DMS79 treated with DMSO at 0.1 percent for 48 hours (cell line): ENCODE measurements at places on chromosomes 2 and 18.
A peak's percentile ranks its signal among the peaks of the same experiment; 100 is the strongest.

GRCh38 chr2:100350661-100351185, 28.4 kb upstream of the LONRF2 start:
- peak; percentile 85 for DNase-seq

- DNase-seq = no peak
These were observed 265.5 kb downstream of the RPRM start for GRCh38 chr2:153213022-153213421.

GRCh38 chr2:25587361-25587760, 86.0 kb downstream of the DTNB start:
- no peak for DNase-seq

DNA sequence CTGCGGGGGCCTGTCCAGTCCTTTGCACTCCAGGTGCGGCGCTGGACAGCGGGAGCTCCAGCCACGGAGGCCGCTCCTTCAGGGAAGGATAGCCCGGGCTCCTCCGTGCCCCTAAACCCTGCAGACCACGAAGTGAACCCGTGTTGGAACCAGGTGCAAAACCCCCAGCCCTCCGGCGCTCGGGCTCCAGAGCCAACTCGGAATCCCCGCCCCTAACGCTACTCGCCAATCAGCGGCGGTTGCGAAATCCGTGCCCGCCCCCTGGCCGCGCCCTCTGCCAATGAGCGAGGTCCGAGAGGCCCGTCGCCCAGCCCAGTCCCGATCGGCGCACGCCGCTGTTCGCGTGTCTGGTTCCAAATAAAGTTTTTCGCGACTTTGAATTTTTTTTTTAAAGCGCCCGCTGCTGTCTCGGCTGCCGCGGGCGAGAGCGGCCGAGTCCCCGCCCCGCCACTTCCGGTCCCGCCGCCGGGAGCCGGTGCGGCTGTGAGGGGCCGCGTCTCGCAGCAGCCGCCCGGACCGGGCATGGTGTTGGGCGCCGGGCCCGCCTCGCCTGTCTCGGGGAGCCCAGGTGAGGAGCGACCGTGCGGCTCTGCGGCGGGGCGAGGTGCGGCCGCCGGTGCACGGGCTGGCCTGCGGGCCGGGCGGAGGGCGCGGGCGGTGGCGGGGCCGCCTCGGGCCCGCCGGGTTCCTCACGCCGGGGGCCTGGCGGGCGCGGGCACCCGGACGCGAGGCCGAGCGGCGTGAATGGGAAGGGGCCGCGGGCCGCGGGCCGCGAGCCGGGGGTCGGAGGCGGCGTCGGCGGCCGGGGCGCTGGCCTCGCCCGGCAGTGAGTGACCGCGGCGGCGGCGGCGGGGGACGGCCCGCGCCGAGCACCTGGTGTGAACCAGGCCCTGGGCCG, at the start of gene UBE2F:
Gene UBE2F, plus strand, starts transcription at position 450 of the 898 bp plus-strand sequence. CDS start 6,094 bp downstream, outside the sequence.
- peak; percentile 93 for DNase-seq

DNA sequence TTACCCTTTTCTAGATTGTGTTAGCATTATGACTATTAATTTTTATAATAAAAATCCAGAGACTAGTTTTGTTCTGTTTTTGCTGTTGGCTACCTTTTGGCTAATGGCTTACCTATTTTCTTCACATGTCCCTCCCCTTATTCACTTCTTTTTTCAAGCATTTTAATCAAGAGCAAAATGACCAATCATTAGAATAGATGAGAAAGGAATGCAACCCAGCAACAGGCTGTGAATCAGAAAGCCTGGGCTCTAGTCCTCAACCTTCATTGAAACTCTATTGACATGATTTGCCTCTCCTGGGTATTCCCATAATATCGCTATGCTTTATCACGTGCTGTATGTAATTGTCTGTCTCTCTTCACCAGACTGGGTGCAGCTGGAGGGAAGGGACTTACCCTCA, 370.1 kb downstream of the IRS1 start:
- DNase-seq = no peak
